CD4-positive, CD25-positive, alpha-beta regulatory T cell (primary cell): ENCODE measurements at places on chromosomes 2 and 18.

- no peak for DNase-seq
Observed at GRCh38 chr2:102131564-102131963, 11.0 kb upstream of the IL1R1 start.

- no peak for DNase-seq
Observed at GRCh38 chr18:25650201-25650941, 298.4 kb upstream of the ZNF521 start.

GRCh38 chr2:96947949-96948833 is 38.2 kb downstream of the FAM178B start:
- no peak for DNase-seq

GRCh38 chr18:34467058-34467457 is 242.3 kb upstream of the NOL4 start:
- DNase-seq, result no peak

GRCh38 chr2:26605999-26606846 is 34.9 kb downstream of the CIB4 start:
- no peak for DNase-seq

- no peak for DNase-seq
Observed at GRCh38 chr2:38610851-38611801, 8.4 kb upstream of the HNRNPLL start.

DNA sequence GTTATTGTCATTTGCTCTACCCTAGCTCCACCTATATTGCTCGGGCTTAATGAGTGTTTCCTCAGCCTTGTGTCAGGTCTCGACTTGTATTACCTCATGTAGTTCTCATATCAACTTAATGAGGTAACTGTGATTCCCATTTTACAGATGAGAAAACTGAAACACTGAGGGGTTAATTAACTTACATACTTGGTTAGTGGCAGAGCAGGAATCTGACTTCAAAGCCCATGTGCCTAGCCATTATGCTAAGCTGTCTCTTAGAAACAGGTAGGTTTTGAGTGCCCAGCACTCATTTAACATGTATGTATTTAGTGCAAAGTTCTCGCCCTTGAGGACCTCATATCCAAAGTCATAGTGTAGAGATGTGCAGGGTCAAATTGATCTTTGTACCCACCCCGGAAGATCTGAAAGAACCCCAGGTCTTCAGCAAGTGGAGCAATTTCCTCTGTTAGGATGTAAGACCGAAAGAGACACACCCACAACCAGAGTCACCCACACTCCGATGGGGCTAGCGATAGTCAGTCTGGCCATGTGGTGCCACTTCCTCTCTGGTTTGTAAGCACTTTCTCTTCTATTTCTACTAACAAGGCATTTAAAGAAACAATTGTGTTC is 121.0 kb upstream of the SLC39A10 start:
- peak; percentile 84 for DNase-seq

- peak; percentile 62 for DNase-seq
Observed at GRCh38 chr18:59056706-59057492, 82.8 kb upstream of the SEC11C start.

- DNase-seq, result no peak
Observed at GRCh38 chr2:174561972-174562370, 35.6 kb downstream of the WIPF1 start.

DNA sequence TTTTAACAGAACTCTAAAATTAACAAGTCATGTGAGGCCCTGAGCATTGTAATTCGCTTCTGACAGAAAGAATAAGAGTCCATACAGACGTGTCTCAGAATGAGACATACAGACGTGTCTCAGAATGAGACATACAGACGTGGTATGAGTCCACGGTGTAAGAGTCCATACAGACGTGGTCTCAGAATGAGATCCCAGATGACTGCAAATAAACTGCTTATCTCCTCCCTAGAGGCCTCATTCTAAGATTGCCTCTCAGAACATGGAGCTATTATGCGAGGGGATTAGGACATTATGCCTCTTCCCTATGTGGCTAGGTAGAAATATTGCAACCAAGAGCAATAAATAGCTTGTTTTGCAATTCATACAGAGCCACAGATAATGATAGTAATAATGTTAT is 63.9 kb downstream of the NEB start:
- DNase-seq, result no peak

- DNase-seq, result no peak
Observed at GRCh38 chr18:23661735-23662308, 889 bp downstream of the ANKRD29 start.

DNA sequence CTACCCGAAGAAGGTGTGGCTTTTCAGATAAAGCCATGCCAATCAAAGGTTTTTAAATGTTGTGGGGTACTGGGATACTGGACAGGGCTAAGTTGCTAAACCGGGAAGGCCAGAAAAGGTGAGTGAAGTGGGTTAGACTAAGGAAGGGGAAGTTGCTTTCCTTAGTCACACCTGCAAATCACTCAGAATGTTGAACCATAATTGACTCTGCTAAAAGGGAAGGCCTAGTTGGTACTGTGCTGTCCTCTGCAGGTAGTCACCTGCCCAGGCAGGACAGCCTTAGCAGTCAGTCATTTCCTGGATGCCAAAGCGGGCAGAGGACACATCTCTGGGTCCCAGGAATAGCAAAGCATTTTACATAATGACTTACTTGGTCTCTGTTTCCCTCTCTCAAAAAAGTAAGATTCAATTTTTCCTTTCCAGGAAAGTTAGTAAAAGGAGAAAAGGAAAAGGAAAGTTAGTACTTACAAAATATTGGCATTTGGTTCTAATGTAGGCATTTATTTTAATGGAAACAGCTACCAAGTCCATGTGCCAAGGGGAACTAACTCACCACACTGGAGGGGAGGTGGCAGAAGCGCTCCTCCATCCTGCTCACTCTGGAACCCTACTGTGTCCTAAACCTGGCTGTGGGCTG is 60.3 kb downstream of the RFTN2 start:
- DNase-seq, result peak; percentile 4

DNA sequence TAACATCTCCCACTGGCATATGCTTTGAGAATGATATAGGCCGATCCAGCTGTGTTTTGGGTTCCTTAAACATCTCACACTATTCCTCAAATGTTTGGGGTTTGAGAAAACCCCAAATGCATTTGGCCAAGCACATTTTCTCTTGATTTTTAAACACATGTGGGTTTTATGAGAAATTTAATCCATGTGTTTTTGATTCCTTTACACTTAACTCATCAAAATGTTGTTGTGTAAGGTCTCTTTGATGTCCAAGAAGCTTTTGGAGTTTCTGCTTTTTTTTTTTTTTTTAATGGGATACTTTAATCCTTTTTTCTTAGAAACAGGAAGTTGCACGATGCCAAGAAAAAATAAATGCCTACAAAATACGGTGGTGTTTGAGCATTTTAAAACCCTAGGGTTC is 339.8 kb upstream of the TCF4 start:
- DNase-seq, result no peak
